ENCODE measurements at places on chromosomes 7 and 10.

DNA sequence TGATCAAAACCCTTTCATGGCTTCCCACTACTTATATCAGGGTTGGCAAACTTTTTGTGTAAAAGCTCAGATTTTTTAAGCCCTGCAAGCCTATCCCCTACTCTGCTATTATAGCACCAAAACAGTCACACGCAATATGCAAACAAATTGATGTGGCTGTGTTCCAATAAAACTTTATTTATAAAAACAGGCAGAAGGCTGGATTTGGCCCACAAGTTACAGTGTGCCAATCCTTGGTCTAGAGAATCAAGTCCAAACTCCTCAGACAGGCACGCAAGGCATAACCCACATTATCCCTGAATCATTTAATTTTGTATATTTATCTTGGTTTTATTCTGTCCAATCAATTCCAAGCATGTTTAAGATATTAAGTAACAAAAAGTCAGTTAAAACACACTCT lies 71.9 kb downstream of the SGMS1 start:
- no peak for DNase-seq

- no peak for DNase-seq
Observed at GRCh38 chr7:29839921-29840320, 33.6 kb downstream of the WIPF3 start.

- DNase-seq: peak; percentile 76
Observed at GRCh38 chr10:33876584-33877400, 542.3 kb upstream of the NRP1 start.

DNA sequence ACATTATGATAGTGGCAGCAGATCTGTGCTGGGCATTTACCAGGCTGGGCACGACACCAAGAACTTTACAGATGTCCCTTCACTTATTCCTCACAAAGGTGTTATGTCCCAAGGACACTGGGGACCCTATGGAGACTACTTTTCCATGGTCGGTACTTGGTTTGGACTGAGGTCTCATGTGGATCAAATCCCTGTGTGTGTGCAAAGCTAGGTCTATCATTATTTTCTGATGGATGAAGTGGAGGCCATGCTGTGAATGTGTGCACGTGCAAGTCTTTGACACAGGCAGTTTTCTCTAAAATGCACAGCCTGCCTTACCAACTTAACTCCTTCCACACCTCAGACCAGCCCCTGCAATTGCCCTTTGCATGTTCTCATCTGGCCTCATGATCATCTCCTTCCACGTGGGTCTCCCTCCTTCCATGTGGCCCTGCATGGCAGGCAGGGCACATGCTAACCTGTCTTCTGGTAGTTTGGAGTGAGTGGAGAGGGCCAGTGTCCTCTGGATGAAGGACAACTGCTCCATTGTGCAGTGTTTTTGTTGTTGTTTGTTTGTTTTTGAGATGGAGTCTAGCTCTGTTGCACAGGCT lies 16.0 kb upstream of the ZNF273 start:
- DNase-seq: no peak

DNA sequence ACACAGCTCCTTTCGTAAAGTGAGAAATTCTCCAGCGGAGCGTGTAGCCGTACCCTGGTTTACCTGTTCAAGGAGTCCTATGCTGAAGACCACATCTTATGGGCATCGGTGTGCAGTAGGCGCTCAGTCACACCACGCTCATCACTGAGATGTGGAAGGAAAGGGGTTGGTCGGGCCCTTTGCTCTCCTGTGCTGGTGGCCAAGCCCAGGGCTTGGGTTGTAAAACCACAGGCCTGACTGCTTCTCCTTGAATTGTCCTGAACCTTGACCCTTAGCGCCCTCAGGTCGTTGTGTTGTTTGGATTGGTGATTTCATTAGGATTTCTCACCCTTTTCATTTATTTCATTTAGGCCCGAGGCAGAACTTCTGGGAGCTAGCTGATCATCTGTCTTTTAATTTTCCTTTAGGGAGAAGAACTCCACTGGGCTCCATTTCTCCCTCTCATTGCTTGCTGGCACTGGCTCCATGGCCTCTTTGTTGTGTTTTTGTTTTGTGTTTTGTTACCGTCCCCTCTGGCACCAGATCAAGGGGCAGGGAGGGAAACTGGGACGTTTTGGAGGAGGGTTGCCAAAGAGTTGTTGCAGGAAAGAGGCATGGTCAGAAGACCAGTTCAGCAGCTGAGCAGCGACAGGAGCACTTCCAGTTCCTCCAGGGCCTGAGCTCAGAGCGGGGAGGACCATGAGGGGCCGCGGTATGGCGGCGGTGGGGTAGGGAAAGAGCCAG lies 511.4 kb upstream of the GALNT17 start:
- DNase-seq: no peak

All from suppressor macrophage treated with lipopolysaccharide for 4 hours (primary cell).